Stimulated activated CD4-positive, alpha-beta T cell treated with anti-CD3 and anti-CD28 coated beads, Interleukin-15, amount 100 ng/mL, for 24 hours (primary cell): ENCODE measurements at places on chromosomes 2 and 18.

- no peak for DNase-seq
These were observed 217.8 kb upstream of the SH3BP4 start for GRCh38 chr2:234733795-234734600.

GRCh38 chr2:197293252-197294007 lies 17.1 kb downstream of the ANKRD44 start:
- DNase-seq, result peak; percentile 32

DNA sequence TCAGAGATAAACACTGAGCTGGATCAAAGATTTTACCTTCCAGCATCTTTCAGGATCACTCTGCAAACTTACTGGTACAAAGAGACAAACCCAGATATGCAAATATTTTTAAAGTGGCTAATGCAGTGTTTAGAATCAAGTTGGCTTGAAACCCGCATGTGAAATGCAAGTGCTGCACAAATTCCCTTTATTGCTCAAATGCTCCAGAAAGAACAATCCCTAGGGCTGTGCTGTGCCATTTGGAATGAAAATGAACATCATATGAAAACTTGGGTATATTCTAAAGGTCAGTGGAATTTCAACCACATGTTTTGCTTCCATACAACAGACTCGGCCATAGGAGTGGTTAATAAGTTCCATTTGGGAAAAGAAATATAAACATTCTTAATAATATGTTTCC lies 139.1 kb downstream of the VWC2L start:
- no peak for DNase-seq

DNA sequence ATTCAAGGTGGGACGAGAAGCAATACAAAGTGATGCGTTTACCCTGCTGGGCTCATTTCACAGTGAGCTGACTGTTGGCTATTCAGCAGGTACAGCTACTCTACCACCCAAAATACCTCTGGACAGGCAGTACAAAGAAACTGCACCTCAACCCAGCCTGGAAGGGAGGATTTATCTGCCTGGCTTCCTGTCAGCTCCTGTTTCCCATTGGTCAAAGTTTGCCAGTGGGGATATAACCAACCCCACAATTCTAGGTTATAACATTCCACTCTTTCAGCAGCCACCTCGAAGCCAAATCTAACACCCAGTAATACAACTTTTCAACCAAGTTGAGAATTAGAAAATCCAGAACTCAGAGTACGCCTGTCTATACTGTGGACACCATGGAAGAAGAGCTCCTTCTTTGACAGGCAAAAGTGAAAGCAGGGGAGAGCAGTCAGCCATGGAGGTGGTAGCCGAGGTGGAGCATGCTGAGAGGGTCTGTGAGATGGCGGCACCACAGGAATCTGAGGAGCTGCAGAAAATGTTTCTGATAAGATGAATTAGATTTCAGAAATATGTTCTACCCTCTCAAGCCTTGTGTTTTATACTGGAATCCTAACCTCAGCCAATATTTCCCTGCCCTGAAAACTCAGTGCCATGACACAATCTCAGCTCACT lies 10.8 kb downstream of the DUSP19 start:
- no peak for DNase-seq

DNA sequence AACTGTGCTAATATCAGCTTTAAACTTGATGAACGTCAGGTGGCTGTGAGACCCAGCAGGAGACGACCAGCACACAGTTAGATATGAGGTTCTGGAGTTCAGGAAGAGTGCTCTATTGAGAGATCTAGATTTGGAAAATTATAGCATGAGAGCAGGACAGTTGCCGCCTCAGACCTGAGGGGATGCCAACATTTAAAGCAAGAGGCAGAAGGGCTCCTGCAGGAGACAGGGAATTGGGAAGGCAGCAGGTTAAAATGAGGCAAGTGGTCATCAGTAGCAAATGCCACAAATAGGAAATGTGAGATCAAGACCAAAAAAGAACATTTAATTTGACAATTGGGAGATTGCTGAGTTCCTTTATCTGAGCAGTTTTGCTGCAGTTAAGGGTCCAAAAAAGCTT lies 471.9 kb downstream of the TGIF1 start:
- DNase-seq, result no peak

DNA sequence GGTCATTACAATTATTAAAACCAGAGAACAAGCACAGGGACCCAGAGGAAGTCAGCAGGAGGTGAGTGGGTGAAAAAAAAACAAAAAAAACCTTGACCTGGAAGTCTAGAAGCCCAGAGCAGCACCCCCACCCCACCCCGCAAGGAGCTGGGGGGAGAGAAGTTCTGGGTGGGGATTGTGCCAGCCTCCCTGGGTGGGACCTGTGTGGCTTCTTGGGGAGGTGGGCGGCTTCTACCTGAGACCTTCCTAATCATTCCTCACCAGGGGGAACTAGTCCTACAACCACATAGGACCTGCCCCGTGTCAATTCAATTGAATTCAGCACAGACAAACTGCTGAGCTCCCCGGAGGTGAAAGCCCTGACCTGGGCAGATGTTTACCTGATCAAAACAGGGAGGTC lies 17.3 kb downstream of the EVA1A start:
- DNase-seq, result no peak
